Right renal pelvis (tissue), 4 donors: ENCODE measurements at places on chromosomes 2 and 18. TPM values are rescaled to one million over a fixed set of nuclear protein-coding genes. Genes with fewer than 3 reads are reported as not detected.

The ZEB2 gene
- 144 TPM for polyA plus RNA-seq

GRCh38 chr2:141384676-141385075 is 746.1 kb downstream of the LRP1B start:
- no peak for DNase-seq

- DNase-seq = no peak
Observed at GRCh38 chr18:49677762-49678413, 116.0 kb downstream of the LIPG start.

GRCh38 chr2:71736091-71736861 is 282.9 kb downstream of the DYSF start:
- peak; percentile 27 for DNase-seq

DNA sequence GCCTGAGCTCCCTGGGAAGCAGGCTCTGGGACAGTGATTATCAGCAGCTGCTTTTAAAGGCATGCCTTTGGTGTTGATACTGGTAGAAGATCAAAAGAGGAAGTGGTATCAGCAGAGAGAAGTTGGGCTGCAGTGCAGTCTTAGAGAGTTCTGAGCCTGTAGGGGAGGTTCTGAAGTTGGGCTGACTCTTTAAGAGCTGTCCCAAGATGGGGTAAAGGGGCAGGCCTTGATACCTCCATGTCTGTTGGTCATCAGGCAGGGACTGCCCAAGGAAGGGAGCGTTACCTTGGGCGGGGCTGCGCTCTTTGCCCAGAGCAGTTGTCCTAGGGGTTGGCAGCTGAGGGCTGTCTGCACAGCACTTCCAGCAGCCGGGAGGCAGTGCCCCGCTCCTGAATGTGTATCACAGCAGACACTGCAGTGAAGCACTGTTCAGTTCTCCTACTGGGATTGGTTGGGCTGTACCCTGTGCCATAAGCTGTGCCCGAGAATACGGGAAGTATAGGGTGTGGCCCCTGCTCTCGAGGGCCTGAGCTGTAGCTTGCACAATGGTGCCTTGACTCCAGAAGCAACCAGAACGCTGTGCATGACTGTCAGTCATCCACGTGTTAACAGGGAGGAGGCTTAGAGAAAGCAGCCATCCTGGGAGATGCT is 177.0 kb downstream of the CTIF start:
- DNase-seq = no peak
